Stimulated activated CD8-positive, alpha-beta memory T cell treated with anti-CD3 and anti-CD28 coated beads, Interleukin-7, amount 100 ng/mL, for 48 hours (primary cell): ENCODE measurements at places on chromosomes 13 and 19.

DNA sequence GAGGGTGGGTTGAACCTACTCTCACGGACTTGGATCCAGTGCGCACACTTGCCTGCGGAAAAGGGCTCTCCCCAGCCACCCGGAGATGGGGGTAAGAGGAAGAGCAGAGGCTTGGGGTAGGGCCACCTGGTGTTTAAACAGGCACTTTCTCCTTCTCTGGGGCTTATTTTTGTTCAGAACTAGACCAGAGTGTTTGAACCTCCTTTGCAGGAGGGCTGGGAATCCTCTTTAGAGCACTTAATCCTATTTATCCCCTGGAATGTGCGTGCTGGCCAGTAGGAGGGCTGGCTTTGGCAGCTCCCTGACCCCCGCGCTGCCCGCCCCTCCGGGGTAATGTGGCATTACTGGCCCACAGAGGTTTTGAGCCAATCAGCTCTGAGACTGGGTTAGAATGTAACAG lies 2.0 kb downstream of the RGS9BP start:
- DNase-seq: no peak

GRCh38 chr19:2775556-2776430 lies 7.3 kb downstream of the SGTA start:
- peak; percentile 80 for DNase-seq

DNA sequence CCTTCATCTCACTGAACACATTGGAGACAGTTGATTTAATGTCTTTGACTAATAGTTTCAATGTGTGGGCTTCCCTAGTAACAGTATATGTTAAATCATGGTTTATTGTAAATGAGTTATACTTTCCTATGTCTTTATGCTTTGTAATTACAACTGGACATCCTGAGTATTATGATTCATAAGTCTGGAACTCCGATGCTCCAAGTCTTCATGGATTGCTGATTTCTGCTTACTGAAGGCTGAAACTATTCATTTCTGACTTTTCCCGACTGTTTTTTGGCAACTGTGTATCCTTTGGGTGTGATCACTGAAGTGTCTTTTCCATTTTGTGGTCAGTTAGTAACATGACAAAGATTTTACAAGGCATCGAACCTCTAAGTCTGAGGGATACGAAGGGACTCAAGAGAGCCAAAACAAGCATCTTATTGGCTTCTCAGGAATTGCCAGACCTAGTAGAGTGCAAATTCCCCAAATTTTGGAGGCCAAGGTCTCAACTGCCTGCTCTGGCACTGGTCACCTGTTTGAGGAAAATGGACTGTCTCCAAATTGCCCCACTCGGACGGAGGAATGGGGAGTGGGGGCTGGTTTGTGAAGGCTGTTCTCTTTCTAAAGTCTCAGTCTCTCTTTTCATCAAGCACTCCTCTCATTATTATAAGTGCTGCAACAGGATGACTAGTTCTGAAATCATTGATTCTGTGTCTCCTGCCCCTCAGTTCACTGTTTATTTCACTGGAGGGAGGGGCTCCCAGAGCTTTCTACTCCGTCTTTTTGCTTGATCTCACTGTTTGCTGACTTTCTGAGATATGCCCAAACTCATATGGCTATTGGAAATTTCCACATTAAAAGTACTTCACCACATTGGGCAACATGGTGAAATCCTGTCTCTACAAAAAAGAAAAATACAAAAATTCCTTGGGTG lies 20.2 kb upstream of the CD70 start:
- no peak for DNase-seq

GRCh38 chr19:54231077-54231931 lies 8.5 kb upstream of the LILRB3 start:
- DNase-seq: peak; percentile 66

- no peak for DNase-seq
Observed at GRCh38 chr13:93700115-93700514, 473.5 kb downstream of the GPC6 start.

DNA sequence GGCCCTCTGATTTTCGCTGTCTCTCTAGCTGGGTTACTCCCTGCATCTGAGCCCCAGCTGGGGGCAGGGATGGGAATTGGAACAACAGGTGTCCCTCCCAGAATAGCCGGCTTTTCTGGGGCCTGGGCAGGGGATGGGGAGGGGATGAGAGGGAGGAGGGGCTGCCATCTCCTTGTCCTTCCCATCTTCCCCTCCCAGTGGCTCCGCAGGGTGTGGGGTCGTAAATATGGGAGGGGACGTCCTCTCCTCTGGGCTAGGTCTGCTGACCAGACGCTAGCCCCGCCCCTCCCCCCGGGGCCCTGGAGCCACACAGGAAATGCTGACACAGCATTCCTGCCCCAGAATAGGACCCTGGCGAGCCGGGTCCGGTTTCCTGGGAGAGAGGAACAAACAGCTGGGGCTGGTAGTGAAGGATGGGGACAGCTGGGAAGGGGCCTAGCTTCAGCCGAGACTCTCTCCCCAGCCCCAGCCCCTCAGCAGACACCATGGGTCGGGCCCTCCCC lies 1.1 kb downstream of the RYR1 start:
- no peak for DNase-seq

DNA sequence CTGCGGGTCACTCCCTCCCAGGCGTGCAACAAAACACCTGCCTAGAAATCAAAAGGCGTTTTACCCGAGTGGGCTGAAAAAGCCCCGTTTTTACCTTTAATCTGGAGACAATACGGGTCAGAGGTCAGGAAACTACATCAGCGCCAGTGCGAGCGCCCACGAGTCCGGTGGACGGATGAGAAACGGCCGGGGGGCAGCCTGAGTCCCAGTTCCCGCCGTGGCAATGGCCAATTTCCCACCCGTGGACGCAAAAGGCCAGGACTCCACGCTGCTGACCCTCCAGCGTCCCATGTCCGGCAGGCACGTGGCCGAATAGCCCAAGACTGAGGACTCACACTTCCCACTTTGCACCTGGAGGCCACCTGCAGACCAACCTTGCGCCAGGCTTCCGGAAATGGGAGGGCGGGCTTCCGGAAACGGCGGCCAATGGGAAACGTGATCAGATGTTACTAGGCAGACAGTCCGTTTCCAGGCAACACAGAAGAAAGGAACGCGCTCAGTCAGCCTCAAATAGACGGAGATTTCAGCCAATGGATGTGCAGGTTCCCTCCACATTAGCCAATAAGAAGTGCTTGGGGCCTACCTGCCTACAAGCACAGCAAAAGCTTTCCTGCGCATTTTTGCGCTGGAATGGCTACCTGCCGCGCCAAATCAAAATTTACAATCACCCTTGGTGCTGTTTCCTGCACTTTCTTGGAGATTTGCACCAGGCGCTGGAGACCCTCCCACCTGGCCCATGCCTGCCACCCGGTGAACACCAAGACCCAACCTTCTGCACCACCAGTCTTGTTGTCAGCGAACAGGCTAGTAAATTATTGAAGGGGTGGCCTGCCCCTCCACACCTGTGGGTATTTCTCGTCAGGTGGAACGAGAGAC lies 47.4 kb downstream of the ZFP14 start:
- DNase-seq: peak; percentile 2

DNA sequence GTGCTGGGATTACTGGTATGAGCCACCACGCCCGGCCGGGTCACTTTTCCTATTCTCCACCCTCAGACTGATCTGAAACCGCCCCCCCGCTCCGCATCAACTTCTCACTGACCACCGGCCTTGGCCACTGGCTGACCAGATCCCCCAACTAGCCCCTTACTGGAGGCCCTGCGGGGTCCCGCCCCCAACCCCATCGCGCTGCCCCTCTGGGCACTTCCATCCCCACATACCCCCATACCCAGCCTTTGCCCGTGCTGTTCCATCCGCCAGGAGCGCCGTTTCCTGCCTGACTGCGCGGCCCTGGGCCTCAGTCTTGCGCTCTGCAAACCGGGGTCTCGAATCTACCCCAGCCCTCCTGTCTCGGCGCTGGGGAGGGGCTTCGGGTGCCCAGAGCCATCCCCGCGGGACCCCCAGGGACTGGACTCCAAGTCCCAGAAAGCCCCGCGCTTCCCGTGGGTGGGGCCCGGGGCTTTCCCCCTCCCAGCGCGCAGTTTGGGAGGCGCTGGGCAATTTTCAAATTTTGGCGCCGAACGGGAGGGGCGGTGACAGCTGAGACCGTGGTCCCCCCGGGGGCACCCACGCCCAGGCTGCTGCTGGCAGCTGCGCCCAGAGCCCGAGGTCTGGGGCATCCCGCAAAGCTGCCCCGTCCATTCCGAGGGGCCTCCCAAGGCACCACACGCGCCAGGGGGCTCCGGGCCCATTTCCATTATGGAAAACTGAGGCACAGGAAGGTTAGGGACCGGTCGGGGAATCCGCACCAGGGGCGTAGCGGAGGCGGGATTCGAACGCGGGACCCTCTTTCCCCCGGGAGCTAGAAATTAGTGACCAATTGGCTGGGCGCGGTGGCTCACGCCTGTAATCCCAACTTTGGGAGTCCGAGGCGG lies 5.2 kb upstream of the LMNB2 start:
- DNase-seq: peak; percentile 62

- DNase-seq: no peak
Observed at GRCh38 chr13:40508127-40508526, 158.3 kb downstream of the FOXO1 start.

GRCh38 chr19:2385053-2385721 lies 25.1 kb downstream of the TMPRSS9 start:
- no peak for DNase-seq

DNA sequence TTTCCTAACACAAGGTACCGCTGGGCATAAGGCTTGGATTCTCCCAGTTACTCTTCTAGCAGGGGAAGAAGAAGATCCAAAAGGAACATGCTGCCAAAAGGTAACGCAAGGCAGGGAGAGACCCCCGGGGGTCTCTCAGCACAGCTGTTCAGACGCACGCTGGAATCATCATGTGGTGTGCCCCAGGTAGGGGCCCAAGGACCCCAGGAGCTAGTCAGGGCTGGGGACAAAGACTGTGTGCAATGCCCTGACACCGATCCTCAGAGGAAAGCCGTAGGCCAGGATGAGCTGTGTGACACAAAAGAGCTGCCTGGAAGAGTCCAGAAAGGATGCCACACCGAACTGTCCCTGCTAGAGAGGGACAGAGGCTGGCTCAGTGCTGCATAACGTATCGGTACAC lies 22.3 kb upstream of the EPHX3 start:
- DNase-seq: no peak

GRCh38 chr13:99379856-99380801 lies 72.9 kb upstream of the GPR183 start:
- no peak for DNase-seq
